Nephron progenitor cell (in vitro differentiated cells): ENCODE measurements at places on chromosomes 4 and X.
A peak's percentile ranks its signal among the peaks of the same experiment; 100 is the strongest.

DNA sequence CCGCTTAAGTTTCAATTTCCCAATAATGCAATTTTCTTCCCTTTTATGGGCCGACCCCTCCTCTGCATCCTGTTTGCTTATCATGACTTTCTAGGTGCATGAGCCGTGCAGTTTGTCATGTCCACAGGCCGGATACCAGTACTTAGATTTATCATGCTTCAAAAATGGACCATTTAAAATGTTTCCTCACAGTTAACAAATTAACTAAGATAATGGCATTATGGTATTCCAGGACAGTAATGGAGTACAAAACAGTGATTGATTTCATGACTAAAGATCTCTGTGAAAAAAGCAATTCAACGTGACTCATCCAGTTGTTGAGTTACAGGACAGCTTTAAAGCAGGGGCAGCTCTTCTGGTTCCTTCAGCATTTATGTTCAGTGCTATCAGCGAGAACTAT lies 23.0 kb downstream of the SNX25 start:
- no peak for DNase-seq

- no peak for DNase-seq
Observed at GRCh38 chr4:60619531-60620305, 580.4 kb upstream of the ADGRL3 start.

DNA sequence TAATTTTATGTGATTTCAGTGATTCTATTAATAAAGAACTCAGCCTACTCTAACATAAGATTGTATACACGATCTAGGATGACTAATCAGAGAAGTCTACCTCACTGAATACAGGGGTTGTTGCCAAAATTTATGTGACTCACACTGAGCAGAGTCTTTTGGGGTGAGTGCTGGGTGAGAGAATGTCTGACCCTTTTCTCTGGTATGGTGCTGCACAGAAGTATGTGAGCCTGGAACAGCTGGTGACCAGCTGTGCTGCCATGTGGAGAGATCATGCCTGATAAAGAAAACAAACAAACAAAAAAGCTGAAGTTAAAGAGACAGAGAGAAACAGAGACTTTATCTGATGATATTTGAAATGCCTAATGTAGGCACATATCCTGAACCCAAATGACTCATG lies 618.1 kb upstream of the GRIA3 start:
- no peak for DNase-seq

GRCh38 chr4:1411436-1412375 lies 5.5 kb upstream of the NKX1-1 start:
- DNase-seq, result no peak

- DNase-seq, result no peak
Observed at GRCh38 chrX:54248309-54248708, 65.3 kb upstream of the FAM120C start.

GRCh38 chr4:180372691-180373090 lies 1870.5 kb upstream of the TENM3 start:
- no peak for DNase-seq

DNA sequence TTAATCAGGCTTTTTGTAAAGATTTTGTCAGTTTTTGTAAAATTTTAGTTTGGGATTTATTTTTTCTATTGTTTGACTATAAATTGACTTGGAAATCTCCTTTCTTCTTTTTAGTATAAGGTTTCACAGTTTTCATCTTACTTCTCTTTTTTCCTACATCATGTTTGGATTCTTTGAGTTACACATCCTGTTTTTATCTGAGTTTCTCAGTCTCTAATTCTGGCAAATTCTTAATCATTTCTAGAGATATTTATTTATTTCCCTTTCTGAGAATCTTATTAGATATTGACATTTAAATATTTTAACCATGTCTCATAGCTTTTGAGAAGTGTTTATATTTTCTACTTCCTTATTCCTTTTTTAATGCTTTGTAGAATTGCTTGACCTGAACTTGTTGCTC lies 20.7 kb downstream of the USP53 start:
- DNase-seq, result no peak

- DNase-seq, result no peak
Observed at GRCh38 chr4:25948051-25948450, 34.0 kb downstream of the SMIM20 start.

DNA sequence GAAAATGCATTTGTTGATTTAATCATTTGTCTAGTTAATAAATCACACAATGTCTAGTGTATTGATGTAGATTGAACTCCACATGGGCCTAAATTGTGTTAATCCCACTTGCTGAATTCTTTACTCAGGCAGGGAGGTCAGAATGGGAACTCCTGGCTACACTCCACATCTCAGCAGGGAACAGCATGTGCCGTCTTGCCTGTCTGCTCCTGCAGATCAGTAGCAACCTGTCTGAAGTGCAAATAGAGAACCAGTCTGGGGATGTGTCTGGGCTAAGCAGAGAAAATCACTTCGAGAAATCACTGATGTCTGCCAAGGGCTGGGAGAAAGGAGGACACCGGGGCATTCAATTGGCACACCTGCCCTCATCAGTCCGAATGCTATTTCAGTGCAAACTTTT lies 16.5 kb upstream of the MXRA5 start:
- no peak for DNase-seq

DNA sequence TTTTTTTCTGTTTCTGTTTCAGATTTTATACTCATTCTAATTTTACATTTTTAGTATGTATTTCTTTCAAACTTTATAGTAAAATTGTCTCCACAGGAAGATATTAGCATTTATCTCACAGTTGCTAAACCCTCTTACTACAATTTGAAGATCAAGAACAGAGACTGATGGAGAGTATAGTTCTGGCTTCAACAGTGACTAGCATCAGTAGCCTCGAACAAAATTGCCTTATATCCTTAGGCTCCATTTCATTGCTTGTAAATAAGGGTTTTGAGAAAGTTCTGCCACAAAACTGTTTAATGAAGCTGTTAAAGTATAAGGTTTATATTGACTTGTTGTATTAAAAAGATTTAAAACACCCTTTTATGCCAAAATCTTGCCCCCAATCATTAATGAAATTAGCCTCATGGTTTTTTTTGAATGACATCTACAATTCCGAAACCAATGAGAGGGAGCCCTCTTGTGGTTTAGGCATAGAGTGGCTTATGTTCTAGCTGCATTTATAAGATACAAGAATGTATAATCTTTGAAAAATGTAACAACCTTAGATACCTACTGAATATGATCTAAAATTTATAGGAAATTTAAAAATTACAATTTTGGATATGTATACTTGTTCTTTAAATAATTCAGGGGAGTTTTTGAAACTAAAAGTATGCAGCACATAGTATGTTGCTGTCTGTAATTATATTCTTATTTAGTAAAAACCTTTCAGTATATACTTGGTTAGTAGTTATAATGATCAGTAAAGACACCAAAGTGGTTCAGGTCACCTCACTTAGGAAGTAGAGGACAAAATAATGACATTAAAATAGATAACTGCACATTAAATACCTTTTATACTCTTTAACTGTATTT lies 109.8 kb upstream of the HPGD start:
- DNase-seq, result peak; percentile 6

GRCh38 chrX:39862963-39863362 lies 234.8 kb downstream of the BCOR start:
- no peak for DNase-seq

DNA sequence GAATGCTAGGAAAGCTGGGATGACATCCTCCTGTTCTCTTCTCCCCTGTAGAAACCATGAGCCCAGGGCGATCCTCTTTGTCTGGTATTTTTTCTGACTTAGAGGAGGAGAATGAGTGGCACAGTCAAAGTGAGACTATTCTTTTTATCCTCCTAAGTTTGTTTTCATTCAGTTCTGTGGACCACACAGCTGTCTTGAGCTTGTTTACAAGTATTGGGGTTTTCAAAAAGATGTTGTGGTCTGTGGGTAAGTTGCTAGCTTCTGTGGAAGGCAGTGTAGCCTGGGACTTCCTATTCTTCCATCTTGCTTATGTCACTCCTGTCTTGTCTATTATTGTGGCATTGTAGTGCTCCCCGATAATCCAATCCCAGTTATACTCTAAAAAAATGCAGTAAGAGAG lies 223.0 kb downstream of the PAPSS1 start:
- no peak for DNase-seq

DNA sequence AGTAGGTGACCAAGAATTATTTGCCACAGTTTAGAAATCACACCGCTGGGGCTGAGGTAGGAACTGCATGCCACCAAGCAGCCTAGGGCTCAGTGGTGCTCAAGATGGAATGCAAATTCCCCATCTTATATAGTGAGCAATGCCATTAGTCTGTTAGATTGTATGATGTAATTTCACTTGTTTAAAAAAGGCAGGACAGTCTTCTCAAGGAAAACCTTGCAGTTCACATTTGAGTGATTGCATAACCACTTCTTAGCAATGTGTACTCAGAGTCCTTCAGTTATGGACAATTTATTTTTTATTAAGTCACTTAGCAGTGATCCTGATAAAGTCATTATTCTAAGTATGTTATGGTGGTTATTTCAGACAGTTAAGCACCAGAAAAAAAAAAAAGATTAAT lies 142.9 kb upstream of the SFRP2 start:
- no peak for DNase-seq

- DNase-seq, result no peak
Observed at GRCh38 chr4:150123796-150124677, 45.8 kb downstream of the DCLK2 start.

DNA sequence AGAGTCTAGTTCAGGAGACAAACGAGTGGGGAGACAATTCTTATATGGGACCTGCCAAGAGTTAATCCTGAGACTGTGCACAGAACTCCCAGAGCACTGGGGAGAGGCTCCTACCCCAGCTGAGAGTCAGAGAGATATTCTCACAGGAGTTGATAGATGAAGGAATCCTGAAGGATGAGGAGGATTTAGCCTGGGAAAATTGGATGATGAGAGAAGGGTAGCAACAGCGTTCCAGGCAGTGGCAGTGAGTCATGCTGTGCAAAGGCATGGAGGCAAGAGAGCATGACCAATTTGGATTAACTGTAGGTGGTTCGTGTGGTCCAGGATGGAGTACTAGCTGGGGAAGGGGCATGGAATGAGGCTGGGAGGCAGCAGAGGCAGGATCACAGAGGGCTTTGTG lies 318.6 kb downstream of the LDB2 start:
- DNase-seq, result no peak

GRCh38 chr4:79023799-79024770 lies 84.8 kb upstream of the PAQR3 start:
- DNase-seq, result no peak

DNA sequence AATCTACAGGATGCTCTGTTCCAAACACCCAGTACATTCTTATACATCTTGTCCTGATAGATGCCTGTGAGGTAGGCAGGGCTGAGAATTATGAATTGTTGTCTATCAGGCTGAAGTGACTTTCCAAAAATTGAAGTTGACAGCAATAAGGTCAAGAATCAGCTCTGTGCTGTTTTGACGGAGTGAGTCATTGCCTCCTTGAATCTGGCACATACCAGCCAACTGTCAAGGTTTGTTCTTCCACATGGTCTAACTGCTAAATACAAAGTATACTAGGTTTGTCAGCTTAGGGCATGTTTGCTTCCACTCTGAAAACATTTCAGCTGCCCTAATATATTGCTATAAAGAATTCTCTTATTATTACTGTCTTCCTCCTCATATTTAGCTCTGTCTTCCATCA lies 32.3 kb downstream of the SH3RF1 start:
- no peak for DNase-seq

GRCh38 chr4:140363558-140363957 lies 9.9 kb upstream of the SCOC start:
- DNase-seq, result no peak

- no peak for DNase-seq
Observed at GRCh38 chrX:24728530-24728929, 34.8 kb downstream of the POLA1 start.

GRCh38 chr4:36446275-36446674 lies 164.9 kb downstream of the DTHD1 start:
- no peak for DNase-seq
